Left lung (tissue), 14 donors: ENCODE measurements at places on chromosomes 12 and 14. TPM values are rescaled to one million over a fixed set of nuclear protein-coding genes. Genes with fewer than 3 reads are reported as not detected.

- no peak overlapping the region for H3K27ac ChIP-seq
- no peaks in the 10 kb centered on the region for H3K27me3 ChIP-seq
- H3K36me3 ChIP-seq: no peaks in the 10 kb centered on the region
- H3K4me1 ChIP-seq: no peaks in the 10 kb centered on the region
These were observed 339.0 kb downstream of the FUT8 start for GRCh38 chr14:65751510-65751909.

GRCh38 chr12:69835081-69835480 lies 10.1 kb downstream of the MYRFL start:
- H3K36me3 ChIP-seq: no peaks in the 10 kb centered on the region
- H3K27ac ChIP-seq: no peak overlapping the region
- H3K4me3 ChIP-seq: no peak overlapping the region
- no peaks in the 10 kb centered on the region for H3K27me3 ChIP-seq
- H3K4me1 ChIP-seq: peaks cover 12% of the 10 kb centered on the region
- no peak for DNase-seq

GRCh38 chr12:14981049-14981448 lies 8.2 kb downstream of the PDE6H start:
- no peak for DNase-seq
- H3K4me1 ChIP-seq: no peaks in the 10 kb centered on the region
- no peaks in the 10 kb centered on the region for H3K36me3 ChIP-seq
- no peaks in the 10 kb centered on the region for H3K27me3 ChIP-seq

- H3K27me3 ChIP-seq: no peaks in the 10 kb centered on the region
- H3K36me3 ChIP-seq: no peaks in the 10 kb centered on the region
- no peak for DNase-seq
These were observed 72.8 kb upstream of the ZDHHC17 start for GRCh38 chr12:76690921-76691700.

DNA sequence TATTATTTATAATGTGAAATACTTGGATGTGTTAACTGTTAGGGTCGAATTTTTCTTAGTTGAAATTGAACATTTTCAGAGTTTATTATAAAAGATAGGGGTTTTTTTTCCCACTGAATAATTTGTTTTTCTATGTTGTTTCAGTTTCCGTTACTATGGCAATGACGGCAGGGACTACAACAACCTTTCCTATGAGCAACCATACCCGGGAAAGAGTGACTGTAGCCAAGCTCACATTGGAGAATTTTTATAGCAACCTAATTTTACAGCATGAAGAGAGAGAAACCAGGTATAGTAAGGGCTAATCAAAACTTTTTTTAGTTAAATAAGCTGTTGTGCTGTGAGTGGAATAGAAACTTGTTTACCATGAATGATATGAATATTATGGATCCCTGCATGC lies 35.1 kb upstream of the BMAL2 start:
- peaks cover 40% of the 10 kb centered on the region for H3K36me3 ChIP-seq
- H3K27me3 ChIP-seq: no peaks in the 10 kb centered on the region
- H3K27ac ChIP-seq: no peak overlapping the region
- no peak overlapping the region for H3K4me3 ChIP-seq
- H3K4me1 ChIP-seq: no peaks in the 10 kb centered on the region

GRCh38 chr12:60266381-60266852 lies 670.6 kb downstream of the SLC16A7 start:
- no peak for DNase-seq
- H3K36me3 ChIP-seq: no peaks in the 10 kb centered on the region
- H3K27me3 ChIP-seq: no peaks in the 10 kb centered on the region
- H3K4me1 ChIP-seq: no peaks in the 10 kb centered on the region

DNA sequence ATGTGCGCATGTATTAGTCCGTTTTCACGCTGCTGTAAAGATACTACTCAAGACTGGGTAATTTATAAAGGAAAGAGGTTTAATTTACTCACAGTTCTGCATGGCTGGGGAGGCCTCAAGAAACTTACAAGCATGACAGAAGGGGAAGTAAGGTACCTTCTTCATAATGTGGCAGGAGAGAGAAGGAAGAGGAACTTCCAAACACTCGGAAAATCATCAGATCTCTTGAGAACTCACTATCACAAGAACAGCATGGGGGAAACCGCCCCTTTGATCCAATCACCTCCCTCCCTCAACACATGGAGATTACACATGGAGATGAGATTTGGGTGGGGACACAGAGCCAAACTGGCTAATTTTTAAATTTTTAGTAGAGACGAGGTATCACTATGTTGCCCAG lies 41.8 kb upstream of the SNX6 start:
- no peak for DNase-seq
- no peaks in the 10 kb centered on the region for H3K27me3 ChIP-seq
- H3K4me1 ChIP-seq: no peaks in the 10 kb centered on the region

DNA sequence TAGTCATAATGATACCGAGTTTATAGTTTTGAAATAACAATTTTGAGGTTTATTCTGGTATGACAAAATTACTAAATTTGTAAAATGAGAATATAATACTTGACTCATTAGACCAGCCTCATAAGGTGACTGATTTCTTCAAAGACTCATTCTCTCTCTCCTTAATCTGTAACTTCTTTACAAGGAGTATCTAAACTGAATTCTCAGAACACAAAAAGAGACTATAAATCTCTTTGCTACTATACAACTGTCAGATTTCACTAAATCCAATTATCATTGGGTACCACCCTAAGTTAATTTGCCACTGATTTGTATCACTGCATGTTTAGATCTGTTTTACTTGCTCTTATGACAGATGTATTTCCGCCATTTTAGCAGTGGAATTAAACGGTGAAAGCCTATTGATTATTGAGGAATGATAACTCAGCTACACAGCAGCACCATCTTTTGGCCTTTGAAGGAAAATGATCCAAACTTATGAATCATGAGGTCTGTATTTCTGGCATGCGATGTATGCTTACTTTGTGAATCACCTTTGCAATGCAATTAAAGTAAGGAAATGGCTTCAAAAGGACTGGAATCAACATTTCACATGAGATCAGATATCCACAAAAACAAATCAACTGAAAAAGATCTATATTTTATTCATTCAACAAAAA lies 161.2 kb downstream of the RERGL start:
- H3K27me3 ChIP-seq: no peaks in the 10 kb centered on the region
- no peaks in the 10 kb centered on the region for H3K4me1 ChIP-seq
- H3K27ac ChIP-seq: no peak overlapping the region
- H3K4me3 ChIP-seq: no peak overlapping the region
- no peak for DNase-seq

DNA sequence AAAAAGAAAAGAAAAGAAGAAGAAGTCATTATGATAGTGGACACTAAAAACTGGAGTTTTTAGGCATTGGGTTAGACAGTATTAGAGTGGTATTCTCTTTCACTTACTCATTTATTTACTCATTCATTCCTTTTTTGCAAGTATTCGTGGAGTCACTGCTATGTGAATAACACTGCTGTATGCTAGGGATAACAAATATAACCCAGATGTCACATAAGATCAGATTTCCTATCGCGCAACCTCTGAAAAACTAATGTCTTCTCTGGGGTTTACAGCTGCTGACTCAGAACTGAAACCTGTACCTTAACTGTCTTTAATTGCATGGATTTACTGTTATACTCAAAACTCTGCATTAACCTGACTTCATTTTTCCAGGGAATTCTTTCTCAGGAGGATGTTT lies 353.7 kb downstream of the LRIG3 start:
- no peak for DNase-seq
- H3K27me3 ChIP-seq: no peaks in the 10 kb centered on the region
- H3K4me3 ChIP-seq: no peak overlapping the region
- H3K27ac ChIP-seq: no peak overlapping the region
- no peaks in the 10 kb centered on the region for H3K4me1 ChIP-seq
- H3K36me3 ChIP-seq: no peaks in the 10 kb centered on the region

DNA sequence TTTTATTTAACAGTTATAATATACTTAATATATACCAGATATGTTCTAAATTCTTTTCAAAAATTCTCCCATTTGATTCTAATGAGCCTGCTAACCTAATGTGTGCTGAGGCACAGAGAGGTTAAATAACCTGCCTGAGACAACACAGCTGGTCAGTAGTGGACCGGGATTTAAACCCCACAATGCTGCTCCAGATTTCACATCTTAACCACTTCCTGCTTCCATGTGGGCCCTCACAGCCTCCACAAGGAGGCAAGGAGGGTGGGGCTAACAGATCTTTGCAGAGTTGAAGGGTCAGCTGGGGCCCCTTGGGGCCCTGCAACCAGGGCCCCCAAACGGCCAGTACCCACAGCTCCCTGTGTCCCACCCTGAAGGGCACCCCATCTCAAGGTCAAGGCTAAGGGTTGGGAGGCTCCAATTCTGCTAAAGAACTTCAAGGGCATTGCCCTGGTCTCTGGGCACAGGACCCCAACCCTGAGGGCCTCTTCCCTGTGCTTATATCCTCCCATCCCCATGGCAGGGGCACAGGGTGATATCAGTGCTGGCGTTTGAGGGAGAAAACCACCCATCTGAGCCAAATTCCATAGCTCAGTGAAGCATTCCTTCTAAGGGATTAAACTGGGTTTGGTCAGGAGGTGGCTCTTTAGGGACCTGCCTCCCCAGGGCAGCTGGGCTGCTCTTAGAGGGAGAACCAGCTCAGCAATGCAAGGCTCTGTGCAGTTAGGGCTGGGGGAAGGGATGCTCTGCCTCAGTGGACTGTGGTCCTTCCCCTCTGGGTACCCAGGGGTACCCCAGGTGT lies 2.2 kb downstream of the KRT80 start:
- H3K36me3 ChIP-seq: no peaks in the 10 kb centered on the region
- H3K27me3 ChIP-seq: no peaks in the 10 kb centered on the region
- H3K27ac ChIP-seq: no peak overlapping the region
- DNase-seq: no peak
- H3K4me3 ChIP-seq: peak overlapping the region; percentile 28

DNA sequence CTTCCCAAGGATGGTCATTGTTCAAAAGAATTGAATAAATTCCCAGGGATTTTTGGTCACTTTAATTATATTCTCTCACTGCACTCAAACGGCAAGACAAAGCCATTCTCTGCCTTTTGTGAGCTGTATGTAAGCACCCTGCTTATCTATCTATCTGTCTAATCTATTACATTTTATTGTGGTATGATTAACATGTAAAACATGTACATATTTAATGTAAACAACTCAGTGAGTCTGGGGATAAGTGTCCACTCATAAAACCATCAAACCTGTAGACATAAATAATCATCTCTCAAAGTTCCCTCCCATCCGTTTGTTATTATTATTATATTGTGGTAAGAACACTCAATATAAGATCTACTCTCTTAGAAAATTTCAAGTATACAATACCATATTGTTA lies 167.1 kb downstream of the CAND1 start:
- peaks cover 10% of the 10 kb centered on the region for H3K4me1 ChIP-seq
- H3K36me3 ChIP-seq: no peaks in the 10 kb centered on the region
- H3K27ac ChIP-seq: no peak overlapping the region
- H3K4me3 ChIP-seq: no peak overlapping the region

GRCh38 chr12:52338241-52338960 lies 17.2 kb upstream of the KRT83 start:
- no peak overlapping the region for H3K27ac ChIP-seq
- peaks cover 14% of the 10 kb centered on the region for H3K27me3 ChIP-seq
- no peaks in the 10 kb centered on the region for H3K4me1 ChIP-seq
- DNase-seq: no peak
- no peak overlapping the region for H3K4me3 ChIP-seq

DNA sequence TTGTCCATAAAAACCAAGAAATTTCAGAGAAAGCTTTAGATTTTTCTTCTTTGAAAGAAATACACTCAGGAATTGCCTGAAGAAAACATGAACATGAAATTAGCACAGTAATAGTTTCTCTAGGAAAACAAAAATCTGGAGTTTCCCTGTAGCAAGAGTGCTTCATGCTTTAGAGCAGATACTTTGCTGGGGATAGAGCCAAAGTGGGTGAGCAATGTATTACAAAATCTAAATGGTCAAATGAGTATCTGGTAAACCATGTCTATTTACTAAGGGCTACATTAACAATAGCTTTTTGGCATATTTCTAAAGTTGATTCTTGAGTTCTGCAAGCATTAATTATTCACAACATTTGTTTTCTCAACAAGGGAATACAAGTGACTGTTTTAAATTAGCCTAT lies 26.2 kb downstream of the AVPR1A start:
- H3K27me3 ChIP-seq: no peaks in the 10 kb centered on the region
- H3K4me1 ChIP-seq: no peaks in the 10 kb centered on the region
- H3K36me3 ChIP-seq: no peaks in the 10 kb centered on the region
- no peak for DNase-seq

- no peak for DNase-seq
- H3K36me3 ChIP-seq: no peaks in the 10 kb centered on the region
- H3K27me3 ChIP-seq: no peaks in the 10 kb centered on the region
- peaks cover 9% of the 10 kb centered on the region for H3K4me1 ChIP-seq
These were observed 98.3 kb downstream of the TTC7B start for GRCh38 chr14:90717916-90718315.

DNA sequence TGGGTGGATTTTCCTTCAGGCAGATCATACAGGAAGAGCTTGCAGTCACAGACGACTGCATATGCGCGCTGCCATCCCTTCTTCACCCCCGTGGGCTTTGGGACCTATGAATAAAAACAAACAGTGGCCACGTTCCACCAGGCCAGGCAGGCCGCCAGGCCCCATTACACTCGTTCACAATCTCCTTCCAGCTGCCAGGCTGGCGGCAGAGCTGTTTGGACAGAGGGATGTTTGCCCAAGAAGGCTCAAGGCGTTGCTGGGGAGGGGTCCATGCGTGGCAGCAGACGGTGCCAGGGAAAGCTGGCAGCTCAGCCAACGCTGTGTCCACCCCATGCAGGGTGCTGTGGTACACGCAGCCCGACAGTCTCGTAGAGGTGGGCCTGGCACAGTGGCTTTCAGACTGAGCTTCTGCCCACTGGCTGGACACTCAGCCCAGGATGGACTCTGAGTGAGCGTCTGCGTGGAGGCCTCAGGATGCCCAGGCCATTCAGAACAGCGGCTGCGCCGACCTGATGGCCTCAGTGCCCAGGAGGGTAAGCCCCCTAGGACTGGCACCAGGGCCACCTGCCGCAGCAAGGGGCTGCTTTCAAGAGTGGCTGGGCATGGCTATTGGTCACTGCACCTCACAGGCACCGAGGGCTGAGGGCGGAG lies 27.5 kb downstream of the AMN start:
- H3K4me3 ChIP-seq: no peak overlapping the region
- no peaks in the 10 kb centered on the region for H3K27me3 ChIP-seq
- no peak overlapping the region for H3K27ac ChIP-seq
- peaks cover 4% of the 10 kb centered on the region for H3K4me1 ChIP-seq
- no peaks in the 10 kb centered on the region for H3K36me3 ChIP-seq

- no peaks in the 10 kb centered on the region for H3K27me3 ChIP-seq
- H3K4me3 ChIP-seq: no peak overlapping the region
- no peak overlapping the region for H3K27ac ChIP-seq
These were observed 40.8 kb downstream of the FBXL14 start for GRCh38 chr12:1553536-1553935.

GRCh38 chr12:46652692-46653091 lies 173.1 kb downstream of the SLC38A4 start:
- H3K36me3 ChIP-seq: no peaks in the 10 kb centered on the region
- no peak overlapping the region for H3K27ac ChIP-seq
- no peak overlapping the region for H3K4me3 ChIP-seq
- H3K27me3 ChIP-seq: no peaks in the 10 kb centered on the region
- no peak for DNase-seq

- no peak overlapping the region for H3K27ac ChIP-seq
- no peaks in the 10 kb centered on the region for H3K27me3 ChIP-seq
- H3K36me3 ChIP-seq: no peaks in the 10 kb centered on the region
- no peak for DNase-seq
- no peaks in the 10 kb centered on the region for H3K4me1 ChIP-seq
These were observed 105.3 kb downstream of the KCNH5 start for GRCh38 chr14:62939970-62940369.

Gene ADSS1
- 5.3 TPM for total RNA-seq

Gene MEG3
- 47.1 TPM for total RNA-seq

Gene TAPBPL
- total RNA-seq: 18.2 TPM

Gene EIF2S3B
- not detected for total RNA-seq

Gene KRT77
- total RNA-seq: not detected

Gene C12orf50
- not detected for total RNA-seq

Gene OTX2
- not detected for total RNA-seq

Gene MMP19
- total RNA-seq: 49.3 TPM

Gene ACRBP
- 4.9 TPM for total RNA-seq
